ENCODE measurements at places on chromosomes 1 and 21. TPM values are rescaled to one million over a fixed set of nuclear protein-coding genes. Genes with fewer than 3 reads are reported as not detected.

DNA sequence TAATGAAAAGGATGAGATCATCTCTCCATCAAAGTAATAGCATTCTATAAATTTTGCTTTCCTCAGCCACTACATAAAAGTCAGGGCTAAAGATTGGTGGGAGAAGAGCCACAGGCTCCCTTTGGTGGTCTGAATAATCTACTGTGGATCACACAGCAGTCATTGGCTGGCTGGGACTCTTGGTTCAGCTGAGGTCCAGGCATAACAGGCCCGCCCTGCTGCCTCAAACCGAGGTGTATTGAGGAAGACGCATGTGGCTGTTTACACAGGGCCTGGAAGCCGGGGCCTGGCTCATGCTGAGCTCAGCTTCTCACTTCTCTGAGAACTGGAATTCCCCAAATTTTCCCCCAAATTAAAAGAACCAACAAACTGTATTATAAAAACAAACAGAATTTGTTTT, 139.2 kb downstream of the PTPRC start:
- H3K27ac ChIP-seq: no peak overlapping the region
- H3K27me3 ChIP-seq: no peaks in the 10 kb centered on the region
- H3K4me1 ChIP-seq: no peaks in the 10 kb centered on the region
- no peaks in the 10 kb centered on the region for H3K36me3 ChIP-seq

GRCh38 chr1:55480029-55480795, 265.0 kb upstream of the USP24 start:
- no peak for DNase-seq
- H3K27me3 ChIP-seq: no peaks in the 10 kb centered on the region
- H3K4me1 ChIP-seq: peaks cover 8% of the 10 kb centered on the region
- H3K36me3 ChIP-seq: no peaks in the 10 kb centered on the region
- H3K27ac ChIP-seq: no peak overlapping the region
- H3K4me3 ChIP-seq: no peak overlapping the region

DNA sequence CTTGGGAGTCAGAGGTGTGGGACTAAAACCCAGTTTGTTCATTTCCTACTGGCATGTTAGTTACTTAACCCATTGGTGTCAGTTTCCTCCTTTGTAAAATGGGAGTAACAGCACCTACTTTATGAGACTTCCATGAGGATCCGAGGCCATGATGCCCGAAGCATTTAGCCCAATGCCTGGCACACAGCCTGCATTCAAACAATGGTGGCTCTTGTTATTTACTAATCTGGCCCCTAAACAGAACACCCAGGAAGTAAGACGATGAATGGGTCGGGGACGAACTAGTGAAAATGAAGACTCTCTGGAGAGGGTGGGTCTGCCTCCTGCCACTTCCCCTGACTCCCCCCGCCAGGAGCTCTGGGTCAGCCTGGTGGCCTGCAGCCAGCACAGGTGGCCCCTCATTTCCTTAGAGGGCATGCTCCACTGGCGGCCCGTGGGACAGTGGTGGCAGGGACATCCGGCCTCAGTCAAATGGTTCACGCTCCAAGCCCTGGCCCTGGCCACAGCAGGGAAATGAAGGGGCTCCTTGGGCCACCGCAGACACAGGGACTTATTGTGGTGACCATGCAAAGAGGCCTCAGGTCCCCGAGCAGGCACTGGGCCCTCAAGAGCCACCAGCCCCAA, 9.5 kb upstream of the TAS1R2 start:
- no peaks in the 10 kb centered on the region for H3K4me1 ChIP-seq
- DNase-seq: no peak
- H3K36me3 ChIP-seq: no peaks in the 10 kb centered on the region
- 0 out of 2 replicates have a peak, but pooled peaks cover 3% of the 10 kb centered on the region for H3K27me3 ChIP-seq
- H3K27ac ChIP-seq: no peak overlapping the region

GRCh38 chr1:1957533-1957961, 38.5 kb upstream of the TMEM52 start:
- no peak overlapping the region for H3K4me3 ChIP-seq
- H3K27me3 ChIP-seq: no peaks in the 10 kb centered on the region
- DNase-seq: no peak
- H3K27ac ChIP-seq: no peak overlapping the region
- no peaks in the 10 kb centered on the region for H3K36me3 ChIP-seq

DNA sequence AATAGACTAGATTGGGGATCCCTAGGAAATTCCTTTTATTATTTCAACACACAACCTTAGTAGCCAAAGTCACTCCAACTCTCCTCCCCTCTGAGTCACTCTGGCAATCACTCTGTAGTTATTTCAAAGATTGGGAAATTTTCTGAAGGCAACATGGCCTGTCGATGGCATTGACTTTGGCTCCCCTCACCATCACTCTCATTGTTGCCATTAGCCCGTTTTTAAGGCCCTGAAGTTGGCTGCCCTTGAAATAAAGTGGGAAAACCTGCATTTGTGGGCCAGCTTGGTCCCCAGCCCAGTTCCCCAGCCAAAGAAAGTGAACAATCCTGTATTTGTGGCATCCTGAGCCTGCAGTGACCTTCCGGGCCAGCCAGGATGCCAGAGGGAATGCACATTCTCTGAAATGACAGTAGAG, 52.5 kb downstream of the CDC7 start:
- no peaks in the 10 kb centered on the region for H3K36me3 ChIP-seq
- peaks cover 19% of the 10 kb centered on the region for H3K4me1 ChIP-seq
- H3K4me3 ChIP-seq: no peak overlapping the region
- H3K27me3 ChIP-seq: no peaks in the 10 kb centered on the region
- no peak overlapping the region for H3K27ac ChIP-seq
- no peak for DNase-seq

DNA sequence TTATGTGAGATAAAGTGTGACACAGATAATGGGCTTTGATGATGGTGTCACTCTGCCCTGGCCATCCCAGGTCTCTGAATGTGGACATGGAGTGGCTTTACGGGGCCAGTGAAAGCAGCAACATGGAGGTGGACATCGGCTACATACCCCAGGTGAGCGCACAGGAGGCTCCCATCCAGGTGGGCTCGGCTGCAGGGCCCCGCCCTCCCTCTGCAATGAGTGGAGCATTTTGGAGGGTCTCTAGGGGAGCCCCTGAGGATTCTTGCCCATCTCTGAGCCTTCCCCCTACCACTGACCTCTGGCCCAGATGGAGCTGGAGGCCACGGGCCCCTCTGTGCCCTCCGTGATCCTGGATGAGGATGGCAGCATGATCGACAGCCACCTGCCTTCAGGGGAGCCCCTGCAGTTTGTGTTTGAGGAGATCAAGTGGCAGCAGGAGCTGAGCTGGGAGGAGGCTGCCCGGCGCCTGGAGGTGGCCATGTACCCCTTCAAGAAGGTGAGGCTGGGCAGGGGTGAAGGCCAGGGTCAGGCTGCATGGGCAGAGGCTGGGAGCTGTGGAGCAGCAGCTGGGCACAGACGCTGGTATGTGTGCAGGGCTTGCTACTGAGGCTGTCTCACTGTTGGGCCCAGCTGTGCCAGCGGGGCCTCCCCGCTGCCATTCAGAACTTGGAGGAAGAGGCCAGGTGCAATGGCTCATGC, 8.2 kb upstream of the MTFR1L start:
- no peaks in the 10 kb centered on the region for H3K36me3 ChIP-seq
- H3K4me1 ChIP-seq: peaks cover 4% of the 10 kb centered on the region
- H3K27ac ChIP-seq: no peak overlapping the region
- no peak overlapping the region for H3K4me3 ChIP-seq

The NT5C1A gene
- not detected for total RNA-seq

DNA sequence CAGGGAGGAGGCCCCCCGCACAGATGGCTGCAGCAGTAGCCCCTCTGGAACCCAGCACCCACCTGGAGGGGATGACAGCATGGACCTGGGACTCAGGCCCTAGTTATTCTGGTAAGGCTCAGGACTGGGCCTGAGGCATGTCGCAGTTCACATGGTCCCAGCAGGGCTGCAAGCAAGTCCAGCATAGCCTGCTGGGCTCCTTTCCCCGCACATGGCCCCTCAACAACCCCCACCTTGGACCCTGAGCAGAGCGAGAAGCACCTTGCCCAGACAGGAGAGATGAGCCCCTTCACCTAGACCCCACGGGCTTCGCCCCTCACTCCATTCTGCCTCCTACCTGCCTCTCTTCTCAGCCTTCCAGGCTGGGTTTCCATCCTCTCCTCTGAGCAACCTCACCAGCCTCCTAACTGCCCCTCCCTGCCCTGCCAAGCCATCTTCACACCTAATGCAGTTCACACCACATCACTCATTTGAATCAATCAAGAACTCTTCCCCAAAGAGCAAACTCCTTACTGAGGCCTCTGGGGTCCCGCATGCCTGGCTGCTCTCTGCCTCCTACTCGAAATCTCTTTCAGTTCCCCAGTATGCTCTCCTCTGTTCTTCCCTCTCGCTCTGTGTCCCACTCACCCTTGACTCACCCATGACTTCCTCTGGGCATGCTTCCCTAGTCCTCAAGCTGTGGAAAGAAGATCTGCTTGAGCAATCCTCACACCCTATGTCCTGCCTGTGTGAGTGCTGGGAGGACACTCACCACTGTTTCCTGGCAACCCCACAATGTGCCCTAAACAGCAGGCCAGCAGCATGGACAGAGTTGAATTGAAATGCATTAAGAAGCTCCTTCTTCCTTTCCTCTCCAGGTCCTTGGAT, 9.4 kb upstream of the THEMIS2 start:
- no peaks in the 10 kb centered on the region for H3K27me3 ChIP-seq
- H3K36me3 ChIP-seq: no peaks in the 10 kb centered on the region

The MMP23B gene
- 8.7 TPM for total RNA-seq

The ANGPTL3 gene
- 0.07 TPM for total RNA-seq

The NES gene
- 8.4 TPM for total RNA-seq

The RBP7 gene
- 45.6 TPM for total RNA-seq

The ZDHHC18 gene
- 24.4 TPM for total RNA-seq

The SCYL3 gene
- 7.6 TPM for total RNA-seq

The HCRTR1 gene
- not detected for total RNA-seq

- no peaks in the 10 kb centered on the region for H3K36me3 ChIP-seq
- H3K27me3 ChIP-seq: 0 out of 2 replicates have a peak, but pooled peaks cover 3% of the 10 kb centered on the region
- H3K4me3 ChIP-seq: no peak overlapping the region
Observed at GRCh38 chr1:208604295-208604694, 360.1 kb upstream of the PLXNA2 start.

- no peak overlapping the region for H3K27ac ChIP-seq
- no peak overlapping the region for H3K4me3 ChIP-seq
- H3K4me1 ChIP-seq: no peaks in the 10 kb centered on the region
- no peaks in the 10 kb centered on the region for H3K27me3 ChIP-seq
- H3K36me3 ChIP-seq: no peaks in the 10 kb centered on the region
Observed at GRCh38 chr1:170048515-170048914, 26.0 kb downstream of the KIFAP3 start.

GRCh38 chr1:29629814-29630516, 393.6 kb downstream of the PTPRU start:
- no peak for DNase-seq
- H3K4me1 ChIP-seq: no peaks in the 10 kb centered on the region
- H3K4me3 ChIP-seq: no peak overlapping the region
- H3K27me3 ChIP-seq: no peaks in the 10 kb centered on the region

GRCh38 chr1:176193023-176193422, 14.1 kb downstream of the COP1 start:
- no peaks in the 10 kb centered on the region for H3K36me3 ChIP-seq
- H3K27ac ChIP-seq: no peak overlapping the region
- H3K27me3 ChIP-seq: no peaks in the 10 kb centered on the region
- no peak overlapping the region for H3K4me3 ChIP-seq

All from HCT116 (cell line).